ENCODE measurements at places on chromosomes 5 and 9.
A peak's percentile ranks its signal among the peaks of the same experiment; 100 is the strongest.

- no peak for DNase-seq
Observed at GRCh38 chr9:134975253-134975652, 57.5 kb upstream of the FCN1 start.

- peak; percentile 95 for DNase-seq
Observed at GRCh38 chr5:139391570-139392323, 2.0 kb upstream of the MZB1 start.

DNA sequence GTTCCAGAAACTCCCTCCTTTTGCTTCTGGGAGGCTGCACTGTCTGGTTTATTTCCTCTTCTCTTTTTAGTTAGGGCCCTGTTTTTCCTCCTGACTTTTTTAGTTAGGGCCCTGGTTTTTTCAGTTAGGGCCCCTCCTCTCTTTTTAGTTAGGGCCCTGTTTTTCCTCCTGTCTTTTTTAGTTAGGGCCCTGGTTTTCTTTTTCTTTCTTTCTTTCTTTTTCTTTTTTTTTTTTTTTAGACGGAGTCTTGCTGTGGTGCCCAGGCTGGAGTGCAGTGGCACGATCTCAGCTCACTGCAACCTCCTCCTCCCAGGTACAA is 15.1 kb downstream of the GSN start:
- DNase-seq, result no peak

DNA sequence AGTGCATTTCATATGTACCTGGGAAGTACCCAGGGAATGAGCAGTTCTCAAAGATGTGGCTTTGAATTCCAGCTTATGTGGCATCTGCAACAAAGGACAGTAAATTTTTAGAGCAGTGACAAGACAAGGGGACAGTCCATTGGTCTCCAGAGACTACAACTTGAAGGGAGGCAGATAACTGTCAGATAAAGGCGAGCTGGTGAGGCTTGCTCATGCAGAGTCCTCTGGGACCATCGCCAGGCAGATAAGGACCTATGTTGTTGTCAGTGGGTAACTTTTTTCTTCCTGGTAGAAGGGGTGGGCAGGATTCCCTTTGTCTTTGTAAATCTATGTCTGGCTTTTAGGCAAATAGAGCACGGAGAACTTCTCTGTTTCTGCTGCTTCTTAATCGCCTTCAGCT is 120.2 kb downstream of the ICE1 start:
- DNase-seq, result no peak

GRCh38 chr9:96305171-96305570 is 3.2 kb upstream of the HSD17B3 start:
- no peak for DNase-seq

- DNase-seq, result no peak
Observed at GRCh38 chr5:164600274-164600673, 1094.9 kb downstream of the MAT2B start.

DNA sequence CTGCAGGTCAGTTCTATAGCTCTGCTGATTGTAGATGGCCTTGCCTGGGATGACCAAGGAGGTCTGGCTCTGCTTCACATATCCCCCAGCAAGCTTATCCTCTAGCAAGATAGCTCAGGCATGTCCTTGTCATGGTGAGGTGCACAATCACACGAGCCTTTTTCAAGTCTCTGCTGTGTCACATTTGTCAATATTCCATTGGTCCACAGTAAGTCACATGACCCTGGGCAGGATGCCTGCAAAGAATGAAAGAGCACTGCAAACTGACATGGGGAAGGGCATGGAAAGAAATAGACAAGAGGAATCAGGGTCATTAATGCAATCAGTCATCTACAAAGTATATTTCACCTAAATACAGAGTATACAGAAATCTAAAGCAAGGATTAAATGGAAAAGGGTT is 142.0 kb downstream of the RORB start:
- DNase-seq, result no peak

- peak; percentile 8 for DNase-seq
Observed at GRCh38 chr5:174531782-174532191, 192.6 kb upstream of the MSX2 start.

DNA sequence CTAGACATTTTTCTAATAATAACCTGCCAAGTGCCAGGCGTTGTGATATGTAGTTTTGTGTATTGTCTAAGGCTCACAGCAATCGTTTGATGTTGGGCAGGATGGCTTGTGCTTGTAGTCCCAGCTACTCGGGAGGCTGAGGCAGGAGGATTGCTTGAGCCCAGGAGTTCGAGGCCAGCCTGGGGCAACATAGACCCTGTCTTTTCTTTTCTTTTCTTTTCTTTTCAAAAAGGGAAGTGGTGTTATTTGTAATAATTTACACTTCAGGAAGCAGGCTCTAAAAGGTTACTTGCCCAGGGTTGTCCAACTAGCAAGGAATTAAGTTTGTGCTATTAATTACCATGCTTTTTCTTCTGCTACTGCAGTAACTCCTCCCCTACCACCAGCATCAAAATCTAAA is 3.2 kb downstream of the ZNF131 start:
- DNase-seq, result no peak

DNA sequence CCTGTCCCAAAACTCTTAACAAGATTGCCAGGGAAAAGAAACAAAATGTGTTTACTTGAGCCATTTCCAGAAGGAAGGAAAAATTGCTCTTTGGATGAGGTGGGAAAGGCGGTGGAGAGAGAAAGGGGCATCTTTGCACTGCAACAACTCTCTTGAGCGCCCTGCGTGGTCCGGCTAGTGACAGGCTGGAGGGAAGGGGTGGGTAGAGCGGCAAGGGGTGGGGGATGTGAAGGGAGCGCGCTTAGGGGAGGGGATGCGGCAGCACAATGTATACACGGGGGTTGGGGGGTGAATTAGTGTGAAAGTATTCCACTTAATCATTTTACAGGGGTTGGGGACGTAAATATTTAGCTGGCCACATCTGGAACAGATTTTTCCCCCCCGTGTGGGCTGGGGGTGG is 1.3 kb downstream of the FGF10 start:
- DNase-seq, result no peak

GRCh38 chr5:2165203-2165602 is 282.5 kb upstream of the IRX4 start:
- DNase-seq, result no peak

Measured in EL (cell line).